ENCODE measurements at places on chromosomes 1 and 21.

GRCh38 chr1:183635099-183635605, 431 bp downstream of the ARPC5 start:
- DNase-seq: peak; percentile 51

DNA sequence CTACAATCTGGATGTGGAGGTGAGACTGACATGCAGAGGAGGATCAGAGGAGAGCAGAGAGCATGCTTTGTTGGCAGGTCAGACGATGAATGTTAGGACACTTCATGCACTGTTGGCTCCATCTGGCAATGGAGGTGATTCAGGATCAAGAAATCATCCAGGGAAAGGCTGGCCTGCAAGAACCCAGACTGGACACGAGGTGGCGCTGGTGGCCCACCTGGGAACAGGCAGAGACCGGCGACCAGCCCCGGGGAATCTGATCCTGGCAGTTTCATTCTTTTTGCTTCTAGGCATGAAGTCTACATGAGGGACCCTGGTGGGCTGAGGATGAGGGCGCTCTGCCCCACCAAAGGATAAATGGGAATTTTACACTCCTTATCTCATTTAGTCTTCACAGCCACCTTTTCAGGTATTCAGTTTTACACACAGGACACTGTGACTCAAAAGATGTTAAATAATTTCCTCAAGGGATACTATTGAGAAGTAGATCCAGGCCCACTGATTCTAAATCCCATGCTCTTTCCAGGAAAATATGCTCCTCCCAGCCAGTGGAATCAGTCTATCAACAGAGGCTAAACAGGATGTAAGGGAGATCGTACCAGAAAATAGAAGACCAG, 26.2 kb upstream of the SCMH1 start:
- peak; percentile 69 for DNase-seq

- no peak for DNase-seq
Observed at GRCh38 chr1:86829321-86829720, 84.6 kb downstream of the SELENOF start.

DNA sequence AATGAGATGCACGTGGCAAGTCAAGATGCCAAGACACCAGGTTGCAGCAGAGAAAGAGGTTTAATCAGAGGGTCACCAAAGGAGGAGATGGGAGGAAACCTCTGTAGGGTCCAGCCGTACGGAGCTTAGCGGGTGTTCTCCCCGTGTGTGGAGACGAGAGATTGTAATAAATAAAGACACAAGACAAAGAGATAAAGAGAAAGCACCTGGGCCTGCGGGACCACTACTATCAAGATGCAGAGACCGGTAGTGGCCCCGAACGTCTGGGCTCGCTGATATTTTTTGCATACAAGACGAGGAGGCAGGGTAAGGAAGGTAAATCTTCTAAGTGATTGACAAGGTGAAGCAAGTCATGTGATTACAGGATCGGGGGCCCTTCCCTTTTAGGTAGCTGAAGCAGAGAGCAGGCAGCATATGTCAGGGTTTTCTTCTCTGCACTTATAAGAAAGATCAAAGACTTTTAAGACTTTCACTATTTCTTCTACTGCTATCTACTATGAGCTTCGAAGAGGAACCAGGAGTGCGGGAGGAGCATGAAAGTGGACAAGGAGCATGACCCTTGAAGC, 41.2 kb upstream of the TDRD10 start:
- no peak for DNase-seq
